Activated CD4-positive, alpha-beta T cell treated with anti-CD3 and anti-CD28 coated beads, Interleukin-2, amount 10 ng/mL, durations not matched to agents 7 days and 5 days (primary cell): ENCODE measurements at places on chromosomes 3 and 15.

DNA sequence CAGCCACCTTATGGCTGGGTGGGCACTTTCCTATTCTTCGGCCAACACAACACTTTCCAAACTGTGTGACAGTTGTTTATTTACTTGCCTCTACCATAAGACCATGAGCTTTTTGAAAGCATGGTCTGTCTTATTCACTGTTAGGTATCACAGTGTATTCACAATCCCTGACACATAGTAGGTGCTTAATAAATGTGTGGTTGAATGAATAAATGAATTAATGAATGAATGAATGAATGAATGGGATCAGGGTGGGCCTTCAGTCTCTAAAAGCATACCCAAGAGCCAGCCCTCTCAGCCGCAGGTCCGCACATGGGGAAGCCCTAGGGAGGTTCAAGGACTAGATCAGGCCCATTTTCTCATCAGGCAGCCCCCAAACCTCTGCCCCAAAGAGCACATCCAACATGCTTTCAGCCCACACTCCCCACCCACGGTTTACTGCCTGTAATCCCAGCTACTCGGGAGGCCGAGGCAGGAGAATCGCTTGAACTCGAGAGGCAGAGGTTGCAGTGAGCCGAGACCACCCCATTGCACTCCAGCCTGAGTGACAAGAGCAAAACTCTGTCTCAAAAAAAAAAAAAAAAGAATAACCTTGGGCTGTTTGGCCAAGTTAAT, 95.9 kb downstream of the LIPC start:
- no peak for DNase-seq

DNA sequence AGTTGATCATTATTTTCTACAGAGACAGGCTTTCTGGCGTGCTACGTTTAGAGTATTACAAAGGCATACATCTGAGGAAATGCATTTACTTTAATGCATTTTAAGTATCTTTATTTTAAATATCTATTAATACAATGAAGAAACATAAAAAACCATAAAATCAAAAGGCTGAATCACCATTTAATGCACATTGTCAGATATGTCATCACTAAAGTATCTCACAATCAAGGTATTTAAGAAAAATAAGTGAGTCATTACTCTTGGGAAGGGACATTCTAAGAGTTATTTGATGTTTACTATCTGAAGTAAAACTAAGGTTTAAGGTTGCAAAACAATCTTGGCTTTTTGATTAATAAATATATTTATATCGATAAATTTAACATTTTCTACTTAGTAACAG, 102.2 kb downstream of the CTNNB1 start:
- no peak for DNase-seq

DNA sequence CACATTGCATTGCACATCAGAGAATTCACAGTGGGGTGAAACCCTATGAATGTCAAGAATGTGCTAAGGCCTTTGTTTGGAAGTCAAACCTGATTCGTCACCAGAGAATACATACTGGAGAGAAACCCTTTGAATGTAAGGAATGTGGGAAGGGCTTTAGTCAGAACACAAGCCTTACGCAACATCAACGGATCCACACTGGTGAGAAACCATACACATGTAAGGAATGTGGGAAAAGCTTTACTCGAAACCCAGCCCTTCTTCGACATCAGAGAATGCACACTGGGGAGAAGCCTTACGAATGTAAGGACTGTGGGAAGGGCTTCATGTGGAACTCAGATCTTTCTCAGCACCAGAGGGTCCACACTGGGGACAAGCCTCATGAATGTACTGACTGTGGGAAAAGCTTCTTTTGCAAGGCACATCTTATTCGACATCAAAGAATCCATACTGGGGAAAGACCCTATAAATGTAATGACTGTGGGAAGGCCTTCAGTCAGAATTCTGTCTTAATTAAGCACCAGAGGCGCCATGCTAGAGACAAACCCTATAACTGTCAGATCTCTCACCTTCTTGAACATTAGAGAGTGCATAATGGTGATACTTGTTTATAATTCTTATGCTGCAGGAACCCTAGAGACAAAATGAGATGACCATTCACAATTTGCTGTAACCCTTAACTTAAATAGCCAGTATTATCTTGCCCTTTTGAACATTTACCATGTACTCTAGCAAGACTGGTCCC, 9.0 kb downstream of the ZNF662 start:
- DNase-seq: no peak

GRCh38 chr15:76177491-76178040, 117.8 kb downstream of the TMEM266 start:
- DNase-seq: no peak

GRCh38 chr3:126352476-126353454, 4.4 kb downstream of the KLF15 start:
- no peak for DNase-seq

GRCh38 chr15:94412979-94413746, 181.8 kb downstream of the MCTP2 start:
- DNase-seq: no peak

GRCh38 chr3:17094551-17094950, 209.8 kb downstream of the PLCL2 start:
- no peak for DNase-seq

DNA sequence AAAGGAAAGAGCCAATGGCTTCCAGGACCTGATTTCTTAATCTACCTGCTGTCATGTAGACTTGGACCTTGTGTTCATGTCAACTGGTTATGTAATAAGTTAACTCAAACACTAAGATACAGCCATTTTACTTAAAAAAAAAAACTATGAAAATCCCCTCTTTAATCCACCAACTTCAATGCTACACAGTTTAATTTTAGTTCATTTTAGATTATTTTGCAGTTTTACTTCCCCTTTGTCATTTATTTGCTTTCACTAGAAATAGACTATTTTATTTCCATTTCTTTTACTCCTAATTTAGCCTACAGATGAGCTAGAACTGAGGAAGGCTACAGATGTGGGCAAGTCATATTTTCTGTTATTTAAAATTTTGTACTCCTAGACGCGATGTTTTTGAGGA, 10.7 kb upstream of the DNAJC13 start:
- no peak for DNase-seq

DNA sequence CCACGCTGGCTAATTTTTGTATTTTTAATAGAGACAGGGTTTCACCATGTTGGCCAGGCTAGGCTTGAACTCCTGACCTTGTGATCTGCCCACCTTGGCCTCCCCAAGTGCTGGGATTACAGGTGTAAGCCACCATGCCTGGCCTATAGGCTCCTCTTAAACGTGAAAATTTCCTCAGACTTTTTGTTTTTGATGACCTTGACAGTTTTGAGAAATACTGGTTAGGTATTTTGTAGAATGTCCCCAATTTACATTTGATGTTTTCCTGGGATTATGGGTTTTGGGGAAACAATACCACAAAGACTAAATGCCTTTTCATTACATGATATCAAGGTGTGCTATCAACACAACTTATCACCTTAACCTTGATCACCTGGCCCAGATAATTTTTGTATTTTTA, 20.7 kb downstream of the BCL2A1 start:
- no peak for DNase-seq

- DNase-seq: no peak
Measured at GRCh38 chr3:143226678-143227291, 107.2 kb downstream of the CHST2 start.

- no peak for DNase-seq
Measured at GRCh38 chr15:51025454-51025846, 69.3 kb downstream of the TNFAIP8L3 start.

- no peak for DNase-seq
Measured at GRCh38 chr15:74396146-74396438, 28.6 kb upstream of the CYP11A1 start.

GRCh38 chr15:31470756-31471155, 144.1 kb downstream of the KLF13 start:
- DNase-seq: no peak

DNA sequence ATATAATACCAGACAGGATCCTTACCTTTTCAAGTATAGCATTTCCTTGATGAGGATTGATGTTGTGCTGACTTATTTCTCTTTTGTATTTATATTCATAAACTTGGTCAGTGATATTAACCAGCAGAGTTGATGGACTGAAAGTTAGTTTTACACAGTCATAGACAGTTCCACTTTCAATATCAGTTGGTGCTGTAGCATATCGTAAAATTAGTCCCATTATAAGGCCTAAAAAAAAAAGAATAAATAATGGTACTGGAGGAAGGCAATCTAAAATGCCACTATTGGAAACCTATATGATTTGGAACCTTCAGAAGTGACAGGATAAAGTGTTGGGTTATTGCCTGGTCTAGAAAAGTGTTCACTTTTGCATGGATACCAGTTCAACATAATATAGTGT, 16.3 kb downstream of the SLC9A9 start:
- DNase-seq: no peak

DNA sequence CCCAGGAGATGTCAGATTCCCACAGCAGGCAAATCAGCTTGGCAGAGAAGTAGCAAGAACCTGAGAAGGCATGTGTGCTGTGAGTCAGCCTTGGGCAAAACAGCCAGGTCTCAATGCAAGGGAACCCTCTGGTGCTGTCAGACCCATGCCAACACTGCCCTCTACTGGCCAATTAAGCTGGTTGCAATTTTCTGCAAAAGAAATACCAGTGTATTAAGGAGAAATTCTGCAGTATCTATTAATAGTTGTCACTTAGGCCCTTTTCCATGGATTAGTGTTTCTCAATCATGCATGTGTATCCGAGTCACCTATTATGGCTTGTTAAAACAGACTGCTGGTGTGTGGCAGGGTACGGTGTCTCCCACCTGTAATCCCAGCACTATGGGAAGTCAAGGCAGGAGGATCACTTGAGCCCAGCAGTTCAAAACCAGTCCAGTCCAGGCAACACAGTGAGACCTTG, 26.2 kb downstream of the MAP4 start:
- peak; percentile 84 for DNase-seq
